NCI-H1694 treated with DMSO at 0.1 percent for 48 hours (cell line): ENCODE measurements at places on chromosomes 7 and 10.
A peak's percentile ranks its signal among the peaks of the same experiment; 100 is the strongest.

GRCh38 chr10:117622471-117623184 is 80.1 kb downstream of the EMX2 start:
- no peak for DNase-seq

GRCh38 chr10:84549368-84550165 is 221.2 kb downstream of the CCSER2 start:
- no peak for DNase-seq

DNA sequence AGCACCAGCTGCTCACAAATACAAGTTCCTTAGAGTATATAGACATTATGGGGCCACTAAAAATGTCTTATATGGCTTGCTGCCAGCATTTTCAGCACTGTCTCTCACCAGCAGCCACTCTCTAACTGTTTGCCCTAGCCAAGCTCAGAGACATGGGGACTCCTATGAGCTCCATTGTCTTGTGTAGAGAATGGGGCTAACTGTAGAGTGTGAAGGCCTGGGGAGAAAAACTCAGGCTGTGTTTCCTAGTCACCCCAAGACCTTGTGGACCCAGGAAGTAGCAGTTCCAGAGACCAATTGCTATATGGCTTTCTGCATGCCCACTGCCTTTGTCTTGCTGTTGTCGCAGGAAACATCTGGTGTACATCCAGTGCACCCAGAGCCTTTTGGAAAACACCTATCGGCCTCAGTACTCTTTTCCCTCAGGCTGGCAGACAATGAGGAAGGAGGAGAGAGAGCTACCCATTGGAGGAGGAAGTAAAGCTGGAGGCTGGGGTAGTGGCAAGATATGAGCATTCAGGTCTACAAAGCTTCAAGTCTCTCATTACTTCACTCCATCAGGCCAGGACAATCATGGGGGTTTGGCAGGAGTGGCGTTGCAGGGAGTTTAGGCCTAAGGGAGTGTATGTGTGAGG is 28.4 kb downstream of the ENTPD1 start:
- DNase-seq = no peak

DNA sequence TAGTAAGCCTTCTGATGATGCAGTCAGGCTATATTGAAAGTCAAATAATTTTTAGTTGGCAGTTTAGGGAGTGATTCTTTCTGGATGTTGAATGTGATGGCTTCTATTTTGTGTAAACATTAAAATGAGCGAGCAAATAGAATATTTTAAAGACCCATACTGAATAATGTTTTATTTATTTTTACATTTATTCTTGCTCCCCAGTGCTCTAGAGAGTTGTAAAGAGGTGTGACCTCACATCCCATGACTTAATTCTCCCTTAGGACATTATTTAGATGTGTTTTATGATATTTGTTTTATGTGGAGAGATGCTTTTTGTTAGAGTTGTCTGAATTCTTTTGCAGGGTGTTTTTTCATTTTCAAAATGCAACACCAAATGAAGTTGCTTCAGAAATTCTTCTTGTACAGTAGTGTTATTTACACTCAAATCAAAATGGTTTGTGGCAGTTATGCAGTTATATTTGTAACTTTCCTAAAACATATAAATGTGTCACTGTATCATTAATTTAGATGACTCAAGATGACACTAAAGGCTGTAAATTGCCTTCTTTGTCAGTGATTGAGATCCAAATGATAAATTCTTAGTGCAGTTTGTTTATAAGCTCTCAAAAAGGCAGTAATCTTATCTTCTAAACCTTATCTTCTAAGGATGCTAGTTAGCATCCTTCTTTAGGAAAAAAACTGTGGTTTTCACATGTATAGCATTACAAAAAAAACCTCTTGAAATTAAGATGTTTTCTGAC is 12.4 kb downstream of the UMAD1 start:
- no peak for DNase-seq

- DNase-seq = peak; percentile 29
Observed at GRCh38 chr10:59622320-59623132, 87.1 kb downstream of the SLC16A9 start.

- peak; percentile 29 for DNase-seq
Observed at GRCh38 chr7:65722361-65722792, 150.5 kb upstream of the VKORC1L1 start.

DNA sequence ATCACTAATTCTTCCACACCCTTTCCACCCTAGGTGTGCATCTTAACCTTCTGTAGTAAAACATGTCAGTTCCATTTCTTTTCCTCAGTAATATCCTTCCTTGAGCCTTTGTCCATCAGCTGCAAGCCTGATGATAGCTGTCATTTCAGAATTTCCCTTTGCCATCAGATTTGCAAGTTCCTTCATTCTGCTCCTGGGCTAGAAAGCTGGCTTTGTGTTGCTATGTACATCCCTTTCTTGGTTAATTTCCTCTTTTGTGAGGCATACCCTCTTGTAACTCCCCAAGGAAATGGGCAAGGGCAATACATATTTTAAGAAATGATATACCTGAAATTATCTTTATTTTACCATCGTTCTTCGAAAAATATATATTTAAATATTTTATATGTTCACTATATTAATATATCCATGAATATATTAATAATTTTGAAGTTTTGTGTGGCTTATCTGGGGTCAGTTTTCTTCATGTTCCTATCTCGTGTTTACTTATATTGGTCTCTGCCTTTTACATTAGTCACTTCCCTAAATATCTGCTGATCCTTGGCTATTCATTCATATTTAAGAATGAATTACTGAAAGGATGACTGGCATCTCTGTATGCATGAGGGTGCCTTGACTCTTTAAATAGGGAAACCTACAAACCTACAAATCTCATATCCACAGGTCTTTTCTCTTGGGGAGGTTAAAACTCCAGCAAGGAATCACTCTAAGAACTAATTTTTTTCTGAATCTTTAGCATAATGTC is 143.8 kb downstream of the ZNF22 start:
- no peak for DNase-seq

GRCh38 chr10:19812976-19813375 is 3.3 kb upstream of the PLXDC2 start:
- no peak for DNase-seq

DNA sequence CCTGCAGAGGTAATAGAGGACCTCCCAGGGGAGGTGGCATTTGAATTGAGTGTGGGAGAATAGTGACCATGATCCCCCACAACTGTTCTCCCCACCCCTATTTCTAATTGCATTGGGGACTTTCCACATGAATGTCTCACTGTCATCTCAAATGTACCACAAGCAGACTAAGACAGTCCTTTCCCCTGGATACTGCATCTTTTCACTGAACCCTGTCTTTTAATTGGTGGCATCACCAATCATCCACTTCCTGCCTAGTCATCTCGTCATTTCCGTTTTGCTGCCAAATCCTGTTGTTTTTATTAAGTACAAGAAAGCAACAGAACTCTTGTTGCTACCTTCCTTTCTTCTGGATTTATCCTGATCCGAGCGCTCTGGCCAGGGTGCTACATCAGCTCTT is 120.3 kb downstream of the NRP1 start:
- DNase-seq = no peak

- peak; percentile 7 for DNase-seq
Observed at GRCh38 chr7:39453743-39454355, 112.4 kb upstream of the YAE1 start.

GRCh38 chr10:126407831-126408230 is 19.6 kb upstream of the ADAM12 start:
- no peak for DNase-seq

DNA sequence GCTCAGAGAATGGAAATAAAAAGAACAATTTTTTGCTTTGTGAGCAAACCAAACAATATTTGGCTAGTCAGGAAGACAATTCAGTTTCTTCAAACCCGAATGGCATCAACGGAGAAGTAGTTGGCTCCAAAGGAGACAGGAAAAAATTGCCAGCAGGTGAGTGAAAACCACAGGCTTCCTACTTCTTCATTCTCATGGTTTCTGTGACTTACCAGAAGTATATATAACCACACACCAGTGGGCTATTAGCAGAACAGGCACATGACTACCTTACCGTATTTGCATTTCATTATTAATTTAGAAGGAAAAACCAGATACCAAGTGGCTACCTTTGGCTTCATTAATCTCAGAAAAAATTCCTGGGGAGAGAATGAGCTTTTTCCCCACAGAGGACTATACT is 8.8 kb downstream of the TDRD1 start:
- DNase-seq = no peak

DNA sequence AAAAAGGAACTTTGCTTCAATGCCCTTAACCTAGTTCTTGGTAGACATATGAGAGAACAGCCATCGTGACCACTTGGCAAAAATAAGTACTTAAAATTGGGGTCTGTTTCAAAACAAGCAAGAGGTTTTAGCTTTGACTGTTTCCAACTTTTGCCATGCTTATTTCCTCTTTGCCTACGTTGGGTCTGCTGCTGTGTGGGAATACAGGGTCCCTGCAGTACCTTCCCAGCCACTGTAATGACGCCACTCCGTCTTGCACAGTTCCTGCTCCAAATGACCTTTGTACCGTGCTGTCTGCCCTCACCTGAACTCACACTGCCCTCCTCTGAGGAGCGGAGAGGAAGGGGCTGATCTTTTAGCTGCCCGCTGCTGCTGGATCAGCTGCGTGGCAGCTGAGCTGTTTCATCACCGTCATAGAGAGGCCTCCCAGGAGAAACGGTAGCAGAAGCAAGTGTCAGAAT is 133.1 kb downstream of the MAPK8 start:
- no peak for DNase-seq

GRCh38 chr10:51468424-51468823 is 231.0 kb downstream of the CSTF2T start:
- DNase-seq = no peak

GRCh38 chr10:76885816-76886215 is 751.8 kb downstream of the KCNMA1 start:
- DNase-seq = no peak

DNA sequence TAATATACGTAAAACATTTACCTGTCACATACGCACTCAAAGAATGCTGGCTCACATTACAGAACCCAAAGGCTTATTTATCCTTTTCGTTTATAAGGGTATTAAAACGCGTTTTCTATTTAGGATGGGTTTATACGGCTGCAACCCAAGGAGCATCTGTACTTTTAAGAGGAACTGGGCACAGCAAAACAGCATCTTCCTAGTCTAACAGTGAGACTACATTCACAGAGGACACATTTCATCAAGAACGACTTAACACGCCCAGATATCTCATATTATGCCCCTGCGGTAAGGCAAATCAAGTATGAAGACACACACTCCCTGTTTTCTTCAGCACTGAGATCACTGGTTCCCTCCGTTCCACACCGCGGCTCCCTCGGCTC is 533 bp upstream of the DMTF1 start:
- DNase-seq = peak; percentile 78

GRCh38 chr10:105950410-105950809 is 1214.1 kb downstream of the SORCS1 start:
- peak; percentile 64 for DNase-seq

DNA sequence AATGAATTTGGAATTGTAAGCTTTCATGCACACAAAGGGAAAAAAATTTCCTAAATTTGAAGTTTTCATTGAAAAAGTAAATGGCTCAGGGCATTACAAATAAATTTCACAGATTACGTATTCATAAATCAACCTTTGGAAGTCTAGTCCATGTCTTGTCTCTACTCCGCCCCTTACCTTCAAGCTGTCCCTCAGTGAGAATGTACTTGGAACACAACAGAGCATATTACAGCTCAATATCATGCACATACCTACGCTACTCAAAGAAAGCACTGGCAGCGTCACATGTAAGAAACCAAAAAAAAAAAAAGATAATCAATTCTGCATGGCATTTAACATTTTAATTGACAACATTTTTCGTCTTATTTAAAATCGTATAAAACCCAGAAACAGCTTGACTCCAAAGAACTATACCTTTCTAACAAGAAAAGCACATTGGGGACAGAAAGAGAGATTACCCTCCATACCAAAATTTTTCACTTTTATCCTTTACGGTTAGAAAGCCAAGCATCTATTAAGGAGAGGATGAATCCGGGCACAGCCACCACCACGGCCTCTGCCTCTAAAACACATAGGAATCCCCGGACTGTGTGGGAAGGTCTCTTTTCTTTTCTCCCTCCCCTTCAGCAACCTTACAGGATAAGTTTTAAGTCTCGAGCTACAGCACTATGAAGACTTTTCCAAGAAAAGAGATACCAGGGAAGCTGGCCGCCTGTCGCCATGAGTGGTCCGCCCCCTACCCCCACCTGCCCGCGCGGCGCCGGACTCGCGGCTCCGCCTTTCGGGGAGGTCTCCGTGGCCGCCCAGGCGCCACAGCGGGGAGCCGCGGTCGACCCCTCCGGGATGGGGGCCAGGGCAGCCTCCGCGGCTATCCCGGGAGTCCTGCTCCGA is 1.1 kb downstream of the JMJD1C start:
- DNase-seq = no peak

DNA sequence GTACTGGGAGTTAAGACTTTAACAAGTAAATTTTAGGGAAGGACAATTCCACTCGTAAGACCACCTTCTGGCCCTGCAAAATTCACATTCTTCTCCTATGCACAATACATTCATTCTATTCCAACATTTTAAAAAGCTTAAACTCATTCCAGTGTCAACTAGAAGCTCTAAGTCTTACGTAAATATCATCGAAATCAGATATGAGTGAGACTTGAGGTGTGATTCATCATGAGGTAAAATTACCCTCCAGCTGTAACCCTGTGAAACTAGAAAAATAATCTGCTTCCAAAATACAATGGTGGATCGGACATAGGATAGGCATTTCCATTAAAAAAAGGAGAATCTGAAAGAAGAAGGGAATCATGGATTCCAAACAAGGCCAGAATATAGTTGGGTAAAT is 370.3 kb downstream of the CDC14C start:
- DNase-seq = no peak

- peak; percentile 80 for DNase-seq
Observed at GRCh38 chr7:68321076-68321639, 1277.1 kb upstream of the AUTS2 start.

DNA sequence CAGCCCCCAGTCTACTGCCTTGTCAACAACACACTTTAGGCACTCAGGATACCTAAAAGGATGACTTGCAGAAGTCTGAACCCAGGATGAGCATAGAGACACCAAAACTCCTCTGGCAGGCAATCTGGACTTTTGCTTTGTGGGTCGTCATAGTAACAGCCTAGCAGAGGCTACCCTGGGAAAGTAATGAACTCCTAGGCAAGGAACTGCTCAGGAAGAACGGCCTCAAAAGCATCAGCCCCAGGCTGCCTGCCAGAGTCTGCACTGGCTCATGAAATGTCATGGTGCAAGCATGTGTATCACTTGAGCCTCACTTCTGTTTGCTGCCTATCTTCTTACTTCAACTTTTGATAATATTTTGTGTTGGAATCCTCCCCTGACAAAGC is 715.1 kb downstream of the GRID1 start:
- DNase-seq = no peak
